AG09309 (cell line): ENCODE measurements at places on chromosomes 7 and 10.
A peak's percentile ranks its signal among the peaks of the same experiment; 100 is the strongest.

DNA sequence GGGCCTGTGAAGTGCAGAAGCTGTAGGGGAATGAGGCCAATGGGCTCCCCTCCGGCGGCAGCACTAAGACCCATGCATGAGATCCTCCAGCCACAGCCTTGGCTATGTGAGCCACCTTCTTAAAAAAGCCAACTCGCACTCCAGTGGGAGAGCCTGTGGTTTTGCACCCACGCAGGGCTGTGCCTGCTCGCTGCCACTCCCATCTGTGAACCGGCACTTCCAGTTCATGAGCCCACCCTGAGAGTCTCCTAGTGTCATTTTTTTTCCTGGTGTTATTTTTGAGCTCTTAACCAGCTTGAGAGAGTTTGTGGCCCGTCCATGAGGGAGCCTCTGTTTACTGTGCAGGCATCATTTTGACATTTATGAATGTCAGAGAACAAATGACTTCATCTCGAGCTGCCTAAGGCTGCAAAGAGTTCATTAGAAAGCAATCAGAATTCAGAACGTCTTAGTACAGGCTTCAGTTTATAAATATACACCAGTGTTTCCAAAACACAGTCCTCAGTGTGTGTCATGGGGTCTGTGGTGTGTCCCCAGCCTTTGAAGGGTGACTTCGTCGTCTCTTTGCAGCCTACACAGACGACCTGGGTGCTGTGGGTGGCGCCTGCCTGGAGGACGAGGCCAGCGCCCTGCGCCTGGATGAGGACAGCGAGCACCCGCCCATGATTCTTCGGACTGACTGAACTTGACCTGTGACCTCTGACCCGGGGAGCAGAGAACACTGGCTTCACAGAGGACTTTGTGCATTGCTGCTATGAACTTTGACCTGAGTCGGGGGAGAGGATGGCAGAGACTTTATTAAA is 40.4 kb downstream of the WIPI2 start:
- no peak for DNase-seq

GRCh38 chr7:122380992-122381391 is 76.4 kb upstream of the FEZF1 start:
- DNase-seq = no peak

DNA sequence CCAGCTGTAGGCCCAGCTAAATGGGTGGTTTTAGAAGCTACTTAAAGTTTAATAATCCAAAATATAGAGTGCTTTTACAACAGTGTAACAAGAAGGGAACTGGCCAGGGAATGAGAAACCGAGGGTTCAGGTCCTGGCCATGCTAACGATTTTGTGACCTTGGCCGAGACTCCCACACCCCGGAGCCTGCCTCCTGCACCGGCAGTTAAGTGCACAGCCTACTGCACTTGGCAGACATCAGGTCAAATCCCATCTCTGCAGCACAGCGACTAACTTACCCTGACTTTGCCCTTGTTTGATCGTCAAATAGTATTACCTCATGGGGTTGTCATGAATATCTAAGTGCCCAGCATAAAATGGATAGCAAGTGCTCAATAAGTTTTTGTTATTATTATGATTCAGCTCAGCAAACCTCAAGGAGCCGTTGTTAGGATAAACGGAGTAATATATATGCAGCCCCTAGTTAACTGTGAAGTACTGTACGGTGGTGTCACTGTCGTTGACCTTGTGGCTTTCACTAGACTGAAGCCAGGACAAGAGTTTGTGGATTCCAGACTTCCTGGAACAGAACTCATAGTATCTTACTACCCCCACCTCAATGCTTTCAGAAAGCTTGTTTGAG is 35.5 kb downstream of the LYZL1 start:
- no peak for DNase-seq

DNA sequence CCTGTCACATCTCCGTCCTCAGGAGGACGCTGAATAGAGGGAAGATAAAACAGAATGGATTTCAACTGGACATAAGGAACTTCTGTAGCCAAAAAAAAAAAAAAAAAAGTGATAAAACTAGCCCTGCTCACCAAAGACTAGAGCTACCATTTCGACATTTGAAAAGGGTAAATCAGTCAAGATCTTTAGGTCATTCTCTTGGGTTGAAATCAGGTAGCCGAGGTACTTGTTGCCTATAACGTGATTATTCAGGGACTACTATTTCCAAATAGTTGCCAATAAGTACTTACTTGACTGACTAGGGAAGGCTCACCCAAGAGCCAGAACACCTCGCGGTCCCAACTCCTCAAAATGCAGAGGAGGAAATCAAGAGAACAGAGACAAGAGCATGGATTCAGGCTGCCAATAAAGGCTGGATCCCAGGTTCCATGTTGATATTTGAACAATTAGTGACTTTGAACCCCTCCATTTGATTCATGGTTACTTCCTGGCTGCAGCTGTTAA is 2.0 kb downstream of the RHEB start:
- no peak for DNase-seq

DNA sequence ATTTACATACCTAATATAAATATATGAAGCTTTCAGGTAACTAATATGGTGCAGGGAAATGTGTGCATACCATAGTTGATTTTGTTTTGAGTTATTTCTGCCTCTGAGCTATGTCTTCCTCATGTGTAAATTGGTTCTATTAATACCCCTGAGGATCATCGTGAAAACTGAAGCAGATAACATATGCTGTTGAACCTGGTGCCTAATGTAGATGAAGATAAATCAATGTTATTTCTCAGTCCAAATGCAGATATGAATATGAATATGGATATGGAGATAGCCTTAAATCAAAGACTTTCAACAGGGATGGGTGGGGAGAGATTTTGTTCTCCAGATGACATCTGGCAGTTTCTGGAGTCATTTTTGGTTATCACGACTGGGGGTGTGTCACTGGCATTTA is 122.3 kb upstream of the ANKRD30A start:
- no peak for DNase-seq

DNA sequence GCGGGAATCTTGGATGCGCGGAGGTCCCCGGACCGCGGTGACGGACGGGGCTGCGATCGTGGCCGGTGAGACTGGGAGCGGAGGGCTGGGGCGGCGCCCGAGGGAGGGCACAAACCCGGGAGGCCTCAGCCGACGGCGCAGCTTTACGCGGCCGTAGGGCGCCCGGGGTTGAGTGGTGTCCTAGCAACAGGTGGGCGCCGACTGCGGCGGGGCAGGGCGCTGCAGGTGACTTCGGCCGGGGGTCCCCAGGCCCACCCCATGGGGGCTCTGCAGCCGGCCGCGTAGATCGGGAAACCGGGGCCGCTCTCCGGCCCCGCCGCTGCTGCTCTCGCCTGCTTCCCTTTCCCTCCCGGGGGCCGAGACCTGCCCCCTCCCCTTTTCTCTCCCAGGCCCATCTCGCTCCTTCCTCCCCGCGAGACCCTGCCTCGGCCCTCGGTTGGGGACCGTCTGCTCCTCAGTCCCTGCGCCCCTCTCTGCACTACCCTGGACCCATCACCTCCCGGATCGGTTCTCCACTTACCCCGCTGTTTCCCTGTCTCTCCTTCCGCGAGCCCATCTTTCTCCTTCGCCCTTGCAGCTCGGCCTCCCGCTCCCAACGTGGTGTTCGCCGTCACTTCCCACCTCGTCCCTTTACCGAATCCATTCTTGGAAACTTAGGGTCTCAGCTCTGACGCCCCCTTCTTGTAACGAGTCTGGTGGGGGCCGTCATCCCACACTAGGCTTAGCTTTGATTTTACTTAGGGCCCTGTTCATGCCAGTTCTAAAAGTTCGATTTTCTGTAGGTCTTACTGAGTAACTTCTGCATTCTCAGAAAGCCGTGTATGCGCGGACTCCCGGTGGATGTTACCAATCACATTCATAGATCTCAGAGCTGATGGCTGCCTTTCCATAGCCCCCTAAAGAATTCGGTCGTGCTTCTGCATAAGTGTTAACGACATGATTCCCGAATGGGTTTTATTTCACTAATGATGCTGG is 18.5 kb upstream of the ACBD5 start:
- no peak for DNase-seq

GRCh38 chr7:73602721-73603651 is 21.3 kb downstream of the MLXIPL start:
- DNase-seq = no peak

DNA sequence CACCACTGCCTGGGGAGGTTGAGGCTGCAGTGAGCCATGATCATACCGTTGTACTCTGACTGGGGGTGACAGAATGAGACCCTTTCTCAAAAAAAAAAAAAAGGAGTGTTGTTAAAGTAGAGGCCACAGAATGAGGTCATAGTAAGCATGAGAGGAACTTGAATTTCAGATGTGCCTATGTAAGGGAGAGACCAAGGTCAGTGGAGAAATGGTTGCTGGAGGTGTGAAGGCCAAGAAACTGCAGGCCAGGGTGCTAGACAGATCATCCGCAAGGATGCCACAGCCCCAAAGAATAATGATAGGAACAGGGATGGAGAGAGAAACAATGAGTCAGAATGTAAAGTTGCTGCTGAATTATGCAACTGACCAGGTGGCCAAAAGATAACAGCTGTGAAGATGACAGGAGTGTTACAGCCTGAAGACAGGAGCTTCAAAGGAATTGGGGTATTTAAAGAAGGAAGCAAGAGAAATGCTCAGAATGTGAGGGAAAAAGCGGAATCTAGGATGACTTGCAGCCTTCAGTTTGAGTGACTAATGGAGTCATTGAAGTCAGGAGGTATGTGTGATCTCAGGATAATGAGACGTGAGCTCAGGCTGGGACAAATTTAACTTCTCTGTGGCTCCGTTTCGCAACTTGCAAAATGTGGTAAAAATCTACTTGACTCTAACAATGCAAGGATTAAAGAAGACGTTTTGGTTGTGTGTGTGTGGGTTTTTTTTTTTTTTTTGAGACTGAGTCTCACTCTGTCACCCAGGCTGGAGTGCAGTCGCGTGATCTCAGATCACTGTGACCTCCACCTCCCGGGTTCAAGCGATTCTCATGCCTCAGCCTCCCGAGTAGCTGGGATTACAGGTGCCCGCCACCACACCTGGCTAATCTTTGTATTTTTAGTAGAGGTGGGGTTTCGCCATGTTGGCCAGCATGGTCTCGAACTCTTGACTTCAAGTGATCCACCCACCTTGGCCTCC is 22.2 kb downstream of the TYW1B start:
- no peak for DNase-seq

DNA sequence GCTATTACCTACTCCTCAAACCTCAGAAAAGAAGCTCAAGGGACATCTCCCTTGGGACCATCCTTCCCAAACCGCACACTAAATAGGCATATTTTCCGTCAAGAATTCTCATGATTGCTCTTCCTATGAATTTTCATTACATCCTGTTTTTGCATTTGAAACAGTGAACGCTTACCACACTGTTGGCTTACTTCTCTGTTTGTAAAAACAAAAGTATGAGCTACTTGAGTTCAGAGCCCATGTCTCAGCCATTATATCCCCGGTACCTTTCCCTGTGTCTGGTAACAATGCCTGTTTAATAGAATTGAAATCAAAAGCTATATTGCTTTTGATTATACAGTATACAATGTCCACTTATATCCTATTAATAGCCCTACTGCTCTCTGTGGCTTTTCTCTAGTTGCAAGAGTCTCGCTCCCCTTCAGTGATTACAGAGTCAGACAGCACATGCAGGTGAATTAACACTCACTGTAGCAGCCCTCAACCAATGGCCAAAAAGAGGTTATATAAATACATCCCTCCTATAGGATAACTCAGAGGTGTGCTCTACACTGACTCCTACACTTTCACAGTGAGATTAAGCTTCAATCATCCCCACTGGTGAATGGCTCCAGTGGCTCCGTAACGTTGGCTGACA is 264.4 kb downstream of the SORCS1 start:
- DNase-seq = no peak

DNA sequence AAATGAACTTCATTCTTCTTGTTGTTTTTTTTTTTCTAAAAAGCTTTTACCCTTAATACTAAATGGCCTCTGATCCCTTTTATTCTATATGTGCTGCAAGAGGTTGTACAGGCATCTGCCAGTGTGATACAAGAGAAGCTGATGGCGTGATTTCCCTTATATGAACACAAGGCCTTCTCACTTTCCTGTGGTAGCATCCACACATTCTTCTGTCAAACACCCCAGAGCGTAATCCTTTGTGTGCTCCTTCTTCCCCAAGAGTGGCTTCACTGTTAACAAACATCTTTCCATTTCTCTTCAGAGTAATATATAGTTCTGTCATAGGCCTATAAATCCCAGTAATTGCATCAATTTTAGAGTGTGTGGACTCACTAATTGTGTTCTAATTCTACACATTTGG is 86.3 kb upstream of the CAPZA2 start:
- DNase-seq = no peak

GRCh38 chr7:107394276-107394675 is 75.6 kb upstream of the GPR22 start:
- peak; percentile 58 for DNase-seq

- no peak for DNase-seq
These were observed 12.5 kb upstream of the TNS3 start for GRCh38 chr7:47594406-47594805.

GRCh38 chr10:108735380-108735779 is 1187.9 kb downstream of the XPNPEP1 start:
- no peak for DNase-seq

- DNase-seq = no peak
These were observed 62.9 kb downstream of the MGAM2 start for GRCh38 chr7:142174441-142174840.

DNA sequence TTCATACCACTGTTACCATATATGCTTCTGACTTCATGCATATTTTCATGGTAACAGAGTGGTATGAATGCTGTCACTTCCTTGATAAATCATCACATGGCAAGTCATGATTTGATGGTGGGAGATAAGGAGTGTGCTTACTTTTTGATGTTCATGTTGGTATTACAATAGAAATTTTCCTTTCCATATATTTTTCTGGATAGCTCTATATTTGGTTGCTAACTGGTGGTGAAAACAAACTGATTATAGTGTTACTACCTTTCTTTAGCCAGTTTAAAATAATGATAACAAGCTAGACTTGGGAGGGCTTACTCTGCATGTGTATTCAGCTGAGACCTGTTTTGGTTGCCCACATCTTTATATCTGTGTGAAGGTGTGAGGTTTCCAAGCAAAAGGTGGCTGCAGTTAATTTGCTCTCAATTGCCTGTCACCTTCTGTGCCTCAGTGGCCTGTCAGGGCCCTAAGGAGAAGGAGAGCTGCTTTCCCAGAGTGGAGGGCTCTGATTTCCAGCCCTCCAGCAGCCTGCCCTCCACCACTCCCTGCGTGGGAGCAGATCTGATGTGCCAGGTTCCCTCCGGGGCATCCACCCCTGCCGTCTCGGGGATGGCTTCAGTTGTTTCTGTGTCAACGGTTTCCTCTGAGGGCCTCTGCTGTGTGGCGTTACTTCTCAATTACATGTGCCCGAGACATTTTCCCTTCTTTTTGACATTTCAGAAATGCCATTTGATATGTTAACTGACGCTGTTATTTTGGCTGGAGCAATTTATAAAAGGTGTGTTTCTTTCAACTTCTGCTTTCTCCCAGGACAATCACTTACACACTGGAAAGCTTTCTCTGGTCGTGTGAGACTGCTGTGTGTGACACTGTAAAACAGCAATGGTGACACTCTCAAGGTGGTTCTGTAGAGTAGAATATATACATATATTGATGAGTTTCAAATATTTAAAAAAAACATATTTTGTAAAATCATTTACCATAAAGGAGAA is 107.7 kb upstream of the KLF6 start:
- no peak for DNase-seq

GRCh38 chr10:26556748-26557640 is 118.9 kb downstream of the APBB1IP start:
- peak; percentile 45 for DNase-seq
